ENCODE measurements at places on chromosomes 6 and 20.

GRCh38 chr6:52999456-52999855 lies 4.4 kb upstream of the GSTA4 start:
- no peak for DNase-seq

- no peak for DNase-seq
Measured at GRCh38 chr6:44674226-44675155, 287.0 kb downstream of the CDC5L start.

GRCh38 chr6:54050750-54051149 lies 60.5 kb upstream of the MLIP start:
- DNase-seq, result no peak

- no peak for DNase-seq
Measured at GRCh38 chr6:130893277-130893676, 66.1 kb downstream of the SMLR1 start.

DNA sequence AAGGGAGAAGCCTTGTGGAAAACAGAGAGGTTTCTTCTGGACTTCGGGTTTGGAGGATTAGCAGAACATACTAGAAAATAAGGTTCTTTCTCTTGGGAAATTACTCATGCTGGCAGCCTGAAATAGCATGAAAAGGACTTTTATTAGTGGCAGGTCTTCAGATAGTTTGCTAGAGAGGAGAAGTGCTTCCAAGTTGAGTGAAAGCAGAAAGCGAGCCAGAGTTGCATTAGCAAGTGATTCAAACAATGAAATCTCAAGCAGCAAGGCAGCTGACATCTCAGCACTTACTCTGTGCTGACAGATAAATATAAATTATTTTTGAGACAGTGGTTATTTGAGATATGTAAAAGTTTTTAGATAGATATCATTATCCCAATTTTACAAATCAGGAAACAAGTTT lies 91.9 kb downstream of the PLCB4 start:
- DNase-seq, result no peak

DNA sequence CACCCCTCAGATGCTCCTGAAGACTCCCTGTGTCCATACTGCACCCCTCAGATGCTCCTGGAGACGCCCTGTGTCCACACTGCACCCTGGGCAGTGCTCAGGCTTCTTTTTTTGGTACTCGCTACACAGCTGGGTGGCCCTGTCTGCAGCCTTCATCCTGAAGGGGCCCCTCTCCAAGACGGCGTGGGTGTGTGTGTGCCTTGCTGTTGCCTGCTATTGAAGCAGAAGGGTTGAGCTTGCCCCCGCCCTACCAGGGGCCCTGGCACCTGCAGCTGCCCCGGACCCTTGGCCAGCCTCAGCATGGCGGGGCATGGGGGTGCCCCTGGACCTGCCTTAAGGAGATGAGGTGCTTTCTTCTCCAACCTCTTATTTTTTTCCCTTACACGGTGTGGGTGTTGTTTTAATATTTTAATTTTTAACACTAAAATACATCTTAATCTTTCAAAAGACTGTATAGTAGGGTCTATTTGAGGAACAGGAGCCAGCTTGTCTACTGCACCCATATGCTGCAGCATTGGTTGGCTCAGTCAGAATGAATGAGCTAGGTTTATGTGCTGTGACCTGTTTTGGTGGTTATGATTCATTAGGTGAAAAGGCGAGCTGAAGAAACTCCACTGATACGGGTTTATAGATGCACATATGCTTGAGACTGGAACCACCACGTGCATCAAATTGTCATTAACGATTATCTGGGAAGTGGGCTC lies 135.9 kb downstream of the AGPAT4 start:
- no peak for DNase-seq

GRCh38 chr6:78117966-78118365 lies 465.1 kb downstream of the MEI4 start:
- DNase-seq, result no peak

GRCh38 chr6:130680116-130680515 lies 147.1 kb upstream of the SMLR1 start:
- peak; percentile 82 for DNase-seq

GRCh38 chr20:17381724-17382123 lies 149.5 kb downstream of the BFSP1 start:
- DNase-seq, result no peak

GRCh38 chr6:20605581-20605980 lies 71.3 kb downstream of the CDKAL1 start:
- peak; percentile 50 for DNase-seq

GRCh38 chr6:122285292-122285913 lies 114.0 kb upstream of the HSF2 start:
- DNase-seq, result no peak

- no peak for DNase-seq
Measured at GRCh38 chr6:154406869-154407268, 50.3 kb upstream of the IPCEF1 start.

DNA sequence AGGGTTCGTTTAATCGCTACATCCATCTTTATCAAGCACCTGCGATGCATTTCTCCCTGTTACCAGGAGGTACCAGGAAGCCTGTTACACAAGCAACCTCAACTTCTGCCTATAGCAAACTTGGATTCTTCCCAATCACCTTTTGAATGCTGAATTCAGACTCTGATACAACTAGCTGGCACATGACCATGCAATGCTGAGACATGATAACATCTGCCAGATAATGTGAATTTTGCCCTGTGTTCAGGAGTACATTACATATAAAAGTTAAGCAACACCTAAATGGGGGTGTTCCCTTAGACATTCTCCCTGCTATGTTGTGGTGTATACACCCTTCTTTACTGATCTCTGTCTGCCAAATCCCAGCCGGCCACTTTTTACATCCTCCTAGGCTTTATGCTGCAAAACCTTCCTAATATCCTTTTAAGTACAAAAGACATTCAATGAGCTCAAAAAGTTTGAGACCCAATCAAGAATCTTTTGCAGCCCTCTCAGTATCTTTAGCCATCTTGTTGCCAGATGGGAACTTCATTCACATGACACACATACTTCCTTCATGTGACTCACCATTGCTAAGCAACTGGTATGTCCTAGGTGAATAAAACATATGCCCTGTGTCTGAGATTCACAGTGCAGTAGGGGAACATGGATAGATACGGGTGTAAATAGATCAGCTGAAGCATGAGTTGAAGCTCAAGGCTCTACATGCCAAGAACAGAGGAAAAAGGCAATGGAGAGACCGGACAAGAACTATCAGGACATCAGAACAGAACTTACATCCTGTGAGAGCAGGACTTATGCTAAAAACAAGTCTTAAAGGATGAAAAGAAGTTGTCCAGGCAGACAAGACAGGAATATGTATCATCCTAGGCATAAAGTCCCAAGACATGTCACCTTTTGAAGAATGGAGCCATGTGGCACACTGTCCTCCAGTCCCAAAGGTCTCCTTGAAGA lies 84.3 kb downstream of the ZHX3 start:
- DNase-seq, result peak; percentile 82

- peak; percentile 66 for DNase-seq
Measured at GRCh38 chr6:24991810-24992467, 56.2 kb upstream of the RIPOR2 start.

- DNase-seq, result no peak
Measured at GRCh38 chr6:46793138-46793537, at the start of gene MEP1A. Gene MEP1A, plus strand, starts transcription at chr6:46793389. Its CDS starts 10 bp downstream, at chr6:46793399.

DNA sequence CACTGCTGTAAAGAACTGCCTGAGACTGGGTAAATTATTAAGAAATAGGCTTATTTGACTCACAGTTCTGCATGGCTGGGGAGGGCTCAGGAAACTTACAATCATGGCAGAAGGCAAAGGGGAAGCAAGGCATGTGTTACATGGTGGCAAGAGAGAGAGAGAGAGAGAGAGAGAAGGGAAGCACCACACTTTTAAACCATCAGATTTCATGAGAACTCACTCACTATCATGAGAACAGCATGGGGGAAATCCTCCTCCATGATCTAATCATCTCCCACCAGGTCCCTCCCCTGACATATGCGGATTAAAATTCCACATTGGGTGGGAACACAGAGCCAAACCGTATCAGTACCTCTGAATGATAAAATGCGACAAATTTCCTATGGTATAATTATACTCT lies 203.9 kb upstream of the MARCKS start:
- DNase-seq, result no peak

- DNase-seq, result peak; percentile 69
Measured at GRCh38 chr6:144718431-144718830, 433.3 kb downstream of the UTRN start.

DNA sequence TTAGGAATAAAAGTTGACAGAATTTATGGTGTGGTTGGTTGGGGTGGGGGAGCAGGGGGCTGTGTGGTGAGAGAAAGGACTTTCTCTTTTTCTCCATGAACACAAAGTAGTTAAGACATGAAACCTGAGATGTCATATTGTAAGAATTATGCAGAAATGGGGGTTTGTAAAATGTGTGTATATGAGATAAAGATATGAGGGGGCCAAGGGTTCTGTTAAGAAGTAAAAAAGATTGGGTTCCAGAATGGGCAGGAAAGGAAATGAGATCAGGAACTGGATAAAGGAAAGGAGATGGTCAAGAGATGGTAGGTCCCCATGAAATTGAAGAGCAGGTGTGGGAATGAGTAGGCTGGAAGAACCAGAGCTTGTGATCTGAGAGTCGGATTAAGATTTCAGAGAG lies 9.7 kb downstream of the RNF146 start:
- DNase-seq, result no peak

DNA sequence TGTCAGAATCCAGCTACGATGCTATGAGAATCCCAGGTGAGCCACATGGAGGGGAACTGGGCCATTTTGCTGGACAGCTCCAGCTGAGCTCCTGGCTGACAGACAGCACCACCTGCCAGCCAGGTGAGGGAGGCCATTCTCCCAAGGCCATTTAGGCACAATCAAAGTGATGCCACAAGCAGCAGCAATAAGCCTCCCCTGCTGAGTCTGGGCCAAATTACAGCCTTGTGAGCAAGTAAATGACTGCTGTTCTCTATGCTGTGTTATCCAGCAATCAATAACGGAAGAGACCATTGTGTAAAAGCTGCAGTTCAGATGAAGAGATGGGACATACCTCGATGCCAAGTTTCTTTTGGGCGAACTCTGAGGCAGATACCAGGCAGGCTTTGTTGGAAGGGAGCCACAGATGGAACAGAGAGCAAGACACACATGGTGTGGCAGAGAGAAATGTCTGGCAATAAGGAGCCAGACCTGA lies 14.0 kb upstream of the SCGN start:
- DNase-seq, result no peak

DNA sequence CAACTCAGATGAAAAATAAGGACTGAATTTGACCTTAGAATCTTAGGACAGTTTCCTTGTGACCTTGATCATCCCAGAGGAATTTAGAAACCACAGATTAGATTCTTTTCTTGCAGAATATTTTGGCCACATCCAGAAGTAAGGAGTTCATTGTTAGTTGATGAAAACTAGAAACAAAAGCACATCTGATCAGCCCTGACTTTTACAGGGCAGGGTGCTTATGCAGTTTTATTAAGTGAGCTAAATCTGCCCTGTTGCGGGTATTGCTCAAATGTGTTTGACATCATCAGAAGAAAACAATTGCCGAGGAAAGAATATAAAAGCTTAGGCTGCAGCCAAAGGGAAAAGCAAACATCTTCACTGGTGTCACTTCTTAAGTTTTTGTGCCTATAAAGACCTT lies 100.8 kb downstream of the MTFR2 start:
- no peak for DNase-seq

DNA sequence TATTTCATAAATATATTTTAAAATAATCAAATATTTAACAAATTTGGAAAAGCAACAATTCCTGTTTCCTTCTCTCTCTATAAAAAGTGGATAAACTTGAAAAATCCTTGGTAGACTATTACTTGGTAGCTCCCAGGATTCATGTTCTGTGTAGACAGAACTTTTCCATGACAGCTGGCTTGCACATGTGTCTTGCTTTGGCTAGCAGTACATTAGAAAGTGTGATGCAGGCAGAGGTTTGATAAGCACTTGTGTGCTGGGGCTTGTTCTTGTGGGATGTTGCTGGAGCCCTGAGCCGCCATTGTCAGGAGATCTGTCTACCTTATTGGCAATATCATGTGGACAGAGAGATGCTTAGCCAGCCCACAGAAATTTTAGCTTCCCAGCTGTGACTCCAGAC lies 327.2 kb downstream of the CDKAL1 start:
- no peak for DNase-seq

DNA sequence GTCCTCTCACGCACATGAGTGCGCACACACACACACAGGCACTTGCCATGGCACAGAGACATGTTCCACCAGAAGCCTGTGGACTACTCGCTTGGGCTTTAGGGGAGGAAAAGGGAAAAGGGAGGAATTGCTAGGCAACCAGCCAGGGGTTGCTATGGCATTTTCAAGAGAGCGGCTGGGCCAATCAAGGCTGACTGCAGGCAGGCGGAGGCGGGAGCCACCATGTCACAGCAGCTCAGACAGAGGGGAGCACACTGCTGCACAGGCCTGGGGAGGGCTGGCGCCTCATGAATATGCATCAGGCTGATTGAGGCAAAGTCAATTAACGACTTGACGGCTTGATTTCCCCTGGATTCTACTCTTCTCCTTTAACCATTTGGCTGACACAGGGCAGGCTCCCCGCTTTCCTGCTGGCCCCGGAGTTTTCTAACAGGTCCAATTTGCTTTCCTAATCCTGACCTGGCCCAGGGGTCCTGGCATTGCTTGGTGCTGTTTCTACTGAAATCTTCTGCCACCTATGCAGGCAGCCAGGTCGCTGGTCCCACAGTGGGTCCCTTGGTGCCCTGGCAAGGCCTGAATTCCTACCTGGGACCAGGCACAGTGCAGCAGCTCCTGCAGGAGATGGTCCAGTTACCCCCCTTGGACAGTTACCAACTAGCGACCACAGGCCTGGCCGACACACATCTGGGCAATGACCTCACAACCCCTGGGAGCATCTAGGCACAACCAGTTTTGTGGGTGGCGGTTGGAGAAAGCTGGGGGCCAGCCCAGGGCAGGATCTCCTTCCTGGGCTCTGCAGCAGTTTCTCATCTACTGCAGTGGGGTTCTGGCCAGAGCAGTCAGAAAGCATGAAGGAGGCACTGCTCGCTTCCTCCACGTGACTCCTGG lies 52.1 kb downstream of the YTHDF1 start:
- DNase-seq, result no peak

GRCh38 chr6:7675353-7675945 lies 50.5 kb upstream of the BMP6 start:
- DNase-seq, result no peak

DNA sequence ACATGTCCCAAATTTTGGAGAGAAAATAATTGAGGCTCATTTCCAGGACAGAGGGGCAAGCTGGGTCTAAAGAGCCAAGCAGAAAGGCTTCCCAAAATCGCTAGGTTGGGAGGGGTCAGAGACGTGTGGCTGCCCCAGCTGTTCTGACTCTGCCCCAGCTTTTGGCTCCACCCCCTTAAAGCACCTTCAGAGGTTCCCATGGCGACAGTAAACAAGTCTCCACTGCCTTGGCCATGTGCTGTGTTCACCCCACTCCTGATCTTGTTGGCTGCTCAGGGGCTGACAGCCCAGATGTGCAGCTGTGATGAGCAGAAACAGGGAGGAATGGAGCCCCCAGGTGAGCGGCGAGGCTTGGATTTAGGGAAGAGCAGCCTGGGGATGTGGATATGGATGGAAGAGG lies 72.8 kb upstream of the SPTLC3 start:
- DNase-seq, result no peak

GRCh38 chr6:70272071-70272470 lies 30.8 kb downstream of the COL9A1 start:
- no peak for DNase-seq

- DNase-seq, result peak; percentile 90
Measured at GRCh38 chr6:32092760-32093497, 16.2 kb downstream of the TNXB start.
